ENCODE measurements at places on chromosomes 12 and 14. TPM values are rescaled to one million over a fixed set of nuclear protein-coding genes. Genes with fewer than 3 reads are reported as not detected.

DNA sequence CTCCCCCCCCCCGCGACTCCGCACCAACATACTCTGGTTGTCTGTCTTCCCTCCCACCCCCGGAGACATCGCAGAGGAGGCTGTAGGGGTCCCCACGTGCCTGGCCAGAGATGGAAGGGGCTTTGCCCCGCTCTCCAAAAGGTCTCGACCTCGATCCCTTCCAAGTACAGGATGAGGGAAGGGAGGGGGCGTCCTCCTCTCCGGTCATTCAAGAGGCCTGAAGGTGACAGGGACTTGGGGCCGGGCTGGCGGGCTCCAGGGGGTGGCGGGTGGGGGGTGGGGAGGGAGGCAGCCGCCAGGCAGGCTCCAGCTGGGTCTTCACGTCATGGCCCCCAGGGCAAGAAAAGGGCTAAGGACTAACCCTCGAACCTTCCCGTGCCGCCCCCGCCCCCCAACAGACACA is 15.1 kb downstream of the TBX3 start:
- peak overlapping the region; percentile 62 for H3K27ac ChIP-seq
- no peaks in the 10 kb centered on the region for H3K36me3 ChIP-seq
- DNase-seq: no peak

GRCh38 chr14:96663491-96664067 is 133.6 kb upstream of the VRK1 start:
- H3K4me1 ChIP-seq: no peaks in the 10 kb centered on the region
- H3K4me3 ChIP-seq: no peak overlapping the region
- no peaks in the 10 kb centered on the region for H3K27me3 ChIP-seq
- no peaks in the 10 kb centered on the region for H3K36me3 ChIP-seq
- H3K27ac ChIP-seq: no peak overlapping the region

Gene TMEM229B
- total RNA-seq: 6.1 TPM

Gene PMCH
- not detected for total RNA-seq

DNA sequence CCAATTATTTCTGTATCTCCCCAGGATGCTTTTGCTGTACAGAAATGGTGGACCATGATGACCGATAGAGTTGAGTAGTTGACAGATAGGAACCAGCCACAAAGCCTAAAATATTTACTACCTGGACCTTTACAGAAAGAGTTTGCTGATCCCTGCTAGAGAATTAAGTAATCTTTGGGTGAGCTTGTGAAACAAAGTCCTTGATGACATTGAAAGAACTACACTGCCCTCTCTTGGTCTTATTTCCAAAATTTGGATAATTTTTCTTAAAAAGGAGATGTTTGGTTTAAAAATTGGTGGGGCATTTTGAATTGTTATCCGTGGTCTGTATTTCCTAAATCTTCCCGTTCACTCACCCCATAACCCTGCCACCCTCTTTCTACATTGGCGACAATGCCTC is 13.7 kb upstream of the TCTN1 start:
- DNase-seq: no peak
- H3K27ac ChIP-seq: no peak overlapping the region
- H3K4me1 ChIP-seq: no peaks in the 10 kb centered on the region
- H3K4me3 ChIP-seq: no peak overlapping the region
- H3K27me3 ChIP-seq: no peaks in the 10 kb centered on the region

DNA sequence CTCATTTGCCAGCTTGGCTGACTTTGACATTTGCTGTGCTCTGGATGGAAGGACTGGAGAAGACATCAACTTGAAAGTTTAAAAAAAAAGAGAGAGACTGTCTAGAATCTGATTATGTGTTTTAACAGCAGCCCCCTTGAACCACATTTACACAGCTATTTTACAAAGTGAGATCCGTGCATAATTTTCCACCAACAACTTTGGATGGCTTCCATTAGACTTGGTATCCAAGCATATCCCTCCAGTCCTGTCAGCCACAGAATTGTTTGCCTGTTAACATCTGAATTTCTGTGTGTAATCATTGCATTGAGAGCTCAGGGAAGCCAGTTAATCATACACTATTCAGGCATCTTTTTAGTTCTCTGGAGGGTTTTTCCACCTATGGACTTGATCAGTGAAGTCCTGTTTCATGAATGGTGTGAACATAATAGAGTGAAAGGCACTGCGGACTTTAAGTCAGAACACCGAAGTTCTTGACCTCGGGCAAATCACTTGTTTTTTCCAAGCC is 93.7 kb downstream of the SAMD4A start:
- H3K27ac ChIP-seq: no peak overlapping the region
- no peaks in the 10 kb centered on the region for H3K4me1 ChIP-seq
- H3K27me3 ChIP-seq: no peaks in the 10 kb centered on the region
- no peak overlapping the region for H3K4me3 ChIP-seq
- no peak for DNase-seq
- no peaks in the 10 kb centered on the region for H3K36me3 ChIP-seq

DNA sequence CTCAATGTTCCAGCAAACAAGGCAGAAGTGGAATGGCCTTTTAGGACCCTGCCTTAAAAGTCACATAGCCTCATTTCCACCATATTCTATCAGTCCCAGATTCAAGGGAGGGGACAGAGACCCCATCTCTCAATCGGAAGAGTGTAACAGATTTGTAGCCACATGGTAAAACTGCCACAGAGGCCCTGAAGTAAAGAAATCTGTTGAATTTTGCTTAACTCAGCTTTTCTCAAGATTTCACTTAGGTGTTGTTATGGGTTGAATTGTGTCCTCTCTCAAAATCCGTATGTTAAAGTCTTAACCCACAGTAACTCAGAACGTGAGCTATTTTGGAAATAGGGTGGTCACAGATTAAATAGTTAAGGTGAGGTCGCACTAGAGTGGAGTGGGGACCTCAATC is 22.7 kb upstream of the CCDC60 start:
- H3K36me3 ChIP-seq: no peaks in the 10 kb centered on the region
- no peak for DNase-seq
- H3K4me1 ChIP-seq: no peaks in the 10 kb centered on the region
- H3K4me3 ChIP-seq: no peak overlapping the region
- no peak overlapping the region for H3K27ac ChIP-seq

Gene KIF21A
- 26.6 TPM for total RNA-seq

DNA sequence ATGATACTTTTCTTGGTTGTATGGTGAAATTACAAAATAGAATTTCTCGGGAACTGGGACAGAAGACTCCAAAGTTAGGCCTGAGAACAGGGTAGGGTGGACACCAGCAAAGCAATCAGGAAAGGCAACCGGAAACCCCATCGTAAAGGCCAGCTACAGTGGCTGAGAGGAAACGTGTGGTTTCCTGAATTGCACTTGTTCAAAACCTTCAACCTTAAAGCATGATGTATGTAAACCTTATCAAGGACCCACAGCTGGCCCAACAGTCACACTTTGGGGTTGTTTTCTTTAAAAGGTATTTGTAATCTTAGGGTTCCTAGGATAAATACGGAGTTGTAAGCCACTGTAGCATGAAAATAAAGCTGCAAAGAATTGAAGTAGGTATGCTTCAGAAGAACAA is 2.2 kb upstream of the PTGDR start:
- no peak overlapping the region for H3K27ac ChIP-seq
- no peak for DNase-seq
- H3K4me3 ChIP-seq: no peak overlapping the region
- H3K4me1 ChIP-seq: no peaks in the 10 kb centered on the region
- peaks cover 22% of the 10 kb centered on the region for H3K27me3 ChIP-seq
- no peaks in the 10 kb centered on the region for H3K36me3 ChIP-seq

GRCh38 chr14:60327447-60328331 is 78.7 kb downstream of the PPM1A start:
- H3K27ac ChIP-seq: no peak overlapping the region
- H3K27me3 ChIP-seq: peaks cover 20% of the 10 kb centered on the region
- no peaks in the 10 kb centered on the region for H3K36me3 ChIP-seq

GRCh38 chr12:1310653-1311052 is 283.7 kb downstream of the FBXL14 start:
- H3K4me1 ChIP-seq: no peaks in the 10 kb centered on the region
- no peak overlapping the region for H3K27ac ChIP-seq
- H3K27me3 ChIP-seq: no peaks in the 10 kb centered on the region
- no peak overlapping the region for H3K4me3 ChIP-seq

DNA sequence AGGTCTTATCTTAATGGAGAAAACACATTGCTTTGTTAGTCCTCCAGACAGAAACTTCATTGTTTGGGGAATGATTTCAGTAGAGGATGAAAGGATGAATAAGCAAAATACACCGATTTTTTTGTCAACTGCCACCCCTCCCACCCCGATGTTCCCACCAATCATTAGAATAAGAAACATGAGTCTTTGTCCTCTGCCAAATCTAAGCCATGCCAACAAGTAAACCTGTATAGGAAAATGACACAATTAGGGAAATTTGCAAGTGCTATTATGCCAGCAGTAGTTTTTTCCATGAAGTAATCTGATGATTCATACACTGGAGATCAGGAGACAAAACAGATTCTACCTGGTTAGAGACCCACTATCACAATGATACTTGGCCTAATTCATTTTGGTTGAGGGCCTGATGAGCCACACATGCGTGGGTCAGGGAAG is 35.9 kb downstream of the FLRT2 start:
- no peak overlapping the region for H3K4me3 ChIP-seq
- H3K36me3 ChIP-seq: peaks cover 7% of the 10 kb centered on the region
- H3K4me1 ChIP-seq: no peaks in the 10 kb centered on the region
